GM12878 (cell line): ENCODE measurements at places on chromosomes 6 and 20.

- no peak for DNase-seq
Measured at GRCh38 chr20:58889798-58890517, 37.4 kb downstream of the GNAS start.

DNA sequence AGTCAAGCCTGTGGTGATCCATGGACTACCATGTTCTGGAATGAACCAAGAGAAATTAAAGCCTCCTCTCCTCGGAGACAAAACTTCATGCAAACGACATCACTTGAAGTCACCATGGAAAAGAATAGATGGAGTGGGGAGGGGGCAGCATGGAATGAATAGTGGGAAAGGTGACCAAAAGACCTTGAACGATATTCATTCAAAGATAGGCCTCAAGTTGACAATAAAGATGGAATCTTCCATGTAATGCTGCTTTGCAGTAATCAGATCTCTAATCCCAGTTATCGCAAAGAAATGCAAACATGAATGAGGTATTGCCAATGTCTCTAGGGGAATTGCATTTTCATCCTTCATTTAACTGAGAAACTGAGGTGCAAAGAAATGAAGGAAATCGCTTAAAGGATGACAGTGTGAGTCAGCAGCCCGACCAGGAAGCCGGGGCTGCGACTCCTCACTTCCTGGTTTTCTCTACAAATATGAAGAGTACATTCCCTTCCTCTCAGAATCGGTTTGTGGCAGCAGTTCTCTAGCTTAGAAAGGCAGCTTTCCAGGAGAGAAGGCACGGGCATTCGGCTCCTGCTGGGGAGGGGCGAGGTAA lies 65.6 kb upstream of the RREB1 start:
- DNase-seq, result no peak

DNA sequence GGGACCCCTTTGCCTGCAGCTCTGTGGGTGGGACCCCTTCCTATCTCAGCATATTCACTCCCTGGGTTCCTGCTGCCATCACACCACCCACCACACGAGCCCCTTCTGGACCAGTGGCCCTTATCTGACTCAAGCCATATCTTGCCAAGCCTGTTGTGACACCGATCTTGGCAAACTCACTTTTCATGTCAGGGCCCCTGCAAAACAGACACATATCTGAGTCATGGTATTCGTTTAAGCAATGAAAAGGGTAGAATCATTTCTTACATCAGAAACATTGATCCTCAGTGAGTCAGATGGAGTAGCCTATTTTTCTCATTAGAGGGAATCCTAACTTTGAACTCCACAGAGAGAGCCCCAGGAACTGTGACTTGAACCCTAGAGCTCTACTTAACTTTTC lies 10.6 kb downstream of the RAET1E start:
- no peak for DNase-seq

DNA sequence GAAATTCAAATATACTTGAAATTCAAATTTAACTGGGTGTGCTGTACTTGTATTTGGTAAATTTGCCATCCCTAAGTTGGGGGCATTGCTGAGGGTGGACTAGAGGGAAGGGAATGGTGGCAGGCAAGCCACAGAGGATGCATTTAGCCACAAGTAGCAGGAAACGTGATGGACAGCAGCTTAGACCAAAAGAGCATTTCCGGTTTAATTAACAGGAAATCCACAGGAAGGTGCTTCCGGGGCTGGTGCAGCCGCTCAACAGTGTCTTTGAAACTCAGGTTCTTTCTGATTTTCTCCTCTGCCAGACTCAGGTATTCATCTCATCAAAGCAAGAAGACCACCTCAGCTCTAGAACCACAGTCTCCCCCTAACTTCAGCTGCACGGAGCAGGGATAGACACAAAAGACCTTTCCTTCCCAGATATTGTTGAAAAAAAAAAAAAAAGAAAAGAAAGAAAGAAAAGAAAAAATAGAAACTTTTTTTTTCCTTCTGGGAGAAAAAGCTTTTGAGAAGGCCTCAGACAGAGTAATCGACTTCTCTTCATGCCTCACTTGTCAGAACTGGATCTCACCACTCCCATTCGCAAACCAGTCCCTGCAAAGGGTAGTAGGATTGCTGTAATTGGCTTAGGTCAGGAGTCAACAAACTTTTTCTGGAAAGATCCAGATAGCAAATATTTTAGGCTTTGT lies 8.0 kb upstream of the BCAS1 start:
- no peak for DNase-seq

DNA sequence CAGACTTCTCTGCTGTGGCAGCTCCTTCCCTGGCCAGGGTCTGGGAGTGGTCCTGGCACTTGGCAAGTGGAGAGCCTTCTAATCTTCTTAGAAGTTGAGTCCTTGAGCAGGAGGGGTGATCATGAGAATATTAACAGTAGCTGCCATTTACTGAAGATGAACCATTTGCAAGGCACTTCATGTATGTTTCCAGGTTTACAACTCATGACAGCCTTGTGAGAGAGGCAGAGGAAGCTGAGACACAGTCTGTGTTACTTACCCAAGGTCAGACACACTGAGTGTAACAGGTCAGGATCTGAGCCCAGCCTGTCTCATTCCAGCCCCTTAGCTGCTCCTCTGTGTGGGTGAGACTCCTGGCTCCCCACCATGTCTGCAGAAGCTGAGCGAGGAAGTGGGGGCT lies 45.5 kb upstream of the SRF start:
- no peak for DNase-seq

DNA sequence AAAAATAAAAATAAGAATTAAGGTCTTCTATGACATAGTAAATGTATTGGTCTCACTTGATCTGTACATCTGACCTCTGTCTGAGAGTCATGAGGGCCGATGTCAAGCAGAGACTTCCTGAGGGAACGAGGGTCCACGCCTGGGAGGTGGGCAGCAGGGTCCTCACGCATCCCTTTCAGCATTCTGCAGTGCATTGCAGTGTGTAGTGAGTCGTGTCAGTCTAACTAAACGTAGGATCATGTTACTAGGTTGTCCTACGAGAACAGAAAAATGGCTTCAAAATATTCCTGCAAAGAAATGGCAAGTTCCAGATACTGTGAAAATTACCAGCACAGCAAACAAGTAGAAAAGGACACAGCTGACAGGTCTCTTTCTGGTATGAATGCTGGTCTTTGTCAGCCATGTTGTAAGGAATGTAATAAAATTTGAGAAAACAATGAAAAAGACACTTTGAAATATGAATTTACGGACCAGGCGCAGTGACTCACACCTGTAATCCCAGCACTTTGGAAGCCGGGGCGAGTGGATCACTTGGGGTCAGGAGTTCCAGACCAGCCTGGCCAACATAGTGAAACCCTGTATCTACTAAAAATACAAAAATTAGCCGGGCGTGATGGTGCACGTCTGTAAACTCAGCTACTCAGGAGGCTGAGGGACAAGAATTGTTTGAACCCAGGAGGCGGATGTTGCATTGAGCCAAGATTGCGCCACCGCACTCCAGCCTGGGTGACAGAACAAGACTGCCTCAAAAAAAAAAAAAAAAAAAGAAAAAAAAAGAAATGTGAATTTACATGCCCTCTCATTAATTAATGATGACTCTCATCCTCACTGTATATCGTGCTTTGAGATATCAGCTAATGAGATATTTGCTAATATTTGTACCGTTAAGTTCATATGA lies 2.4 kb upstream of the AHCY start:
- DNase-seq, result no peak

DNA sequence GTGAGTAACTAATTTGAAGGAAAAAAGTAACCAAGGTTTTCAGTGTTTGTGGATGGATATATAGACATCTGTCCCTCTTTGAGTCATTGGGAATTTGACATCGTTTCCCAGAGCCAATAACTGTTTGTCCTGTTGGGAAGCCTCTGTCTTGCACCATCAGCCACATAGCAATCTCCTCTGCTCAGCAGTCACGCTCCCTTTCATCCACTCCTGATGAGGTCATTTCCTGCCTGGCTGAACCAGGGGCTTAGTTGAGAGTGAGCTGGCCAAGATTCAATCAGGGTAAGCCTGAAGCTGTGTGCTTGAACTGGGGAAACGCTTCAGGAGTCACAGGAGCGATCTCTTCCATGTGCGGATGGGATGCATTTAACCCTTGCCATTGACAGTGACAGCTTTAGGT lies 121.5 kb upstream of the FOXQ1 start:
- DNase-seq, result no peak

DNA sequence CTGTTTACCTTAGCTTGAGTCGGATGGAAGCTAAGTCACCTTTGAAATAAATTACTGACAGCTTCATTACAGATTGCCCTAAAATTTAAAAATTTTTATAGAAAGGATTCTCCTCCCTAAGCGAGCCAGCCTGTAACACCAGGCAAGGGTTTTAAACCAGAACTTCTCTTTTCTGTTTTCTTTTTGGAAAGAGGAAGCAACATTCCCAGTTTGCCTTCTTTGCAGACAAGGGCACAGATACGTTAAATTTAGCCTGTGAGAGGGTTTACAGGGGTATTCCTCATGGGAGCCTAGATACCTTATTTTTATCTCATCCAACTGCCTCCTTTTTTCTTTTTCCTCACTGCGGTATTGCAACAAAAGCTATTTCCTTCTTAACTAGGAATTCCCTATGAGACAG lies 45.0 kb downstream of the GNAS start:
- no peak for DNase-seq

GRCh38 chr20:576156-576555 lies 32.6 kb upstream of the CSNK2A1 start:
- DNase-seq, result no peak

DNA sequence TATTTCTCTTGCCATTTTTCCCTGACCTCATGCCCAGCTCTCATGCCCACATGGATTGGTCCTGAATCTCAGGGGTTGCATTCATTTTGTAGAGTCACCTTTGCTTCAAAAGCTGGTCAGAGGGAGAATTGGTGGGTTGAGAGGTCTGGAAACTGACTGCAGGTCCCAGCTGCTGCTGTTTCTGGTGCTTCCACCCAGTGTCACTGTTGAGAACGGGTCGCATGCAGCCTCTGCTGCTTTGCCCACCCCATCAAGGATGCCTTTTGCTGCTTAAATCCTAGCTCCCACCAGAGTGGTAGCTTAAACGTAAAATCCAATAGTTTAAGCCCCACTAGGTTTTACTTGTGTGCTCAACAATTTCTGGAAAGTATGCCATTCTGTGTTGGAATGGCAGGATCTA lies 211.4 kb upstream of the TSHZ2 start:
- no peak for DNase-seq

- no peak for DNase-seq
Measured at GRCh38 chr20:7379621-7380220, 560.5 kb downstream of the HAO1 start.

DNA sequence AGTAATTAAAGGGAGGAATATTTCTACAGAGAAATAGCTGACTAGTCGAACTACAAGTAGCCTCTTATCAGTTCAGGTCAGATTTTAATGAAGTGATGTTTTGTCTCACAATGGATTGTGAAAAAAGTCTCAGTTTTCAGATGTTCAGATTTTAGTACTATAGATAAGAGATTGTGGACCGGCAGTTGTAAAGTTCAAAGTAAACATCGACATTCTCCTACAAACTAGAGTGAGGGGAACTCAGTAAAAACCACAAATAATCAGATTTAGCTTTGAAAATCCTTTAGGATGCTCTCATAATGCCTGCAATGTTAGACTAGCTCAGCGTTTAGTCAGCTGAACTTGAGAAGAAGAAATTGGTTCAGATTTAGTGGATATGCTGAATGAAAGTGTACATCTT lies 39.9 kb downstream of the RCAN2 start:
- DNase-seq, result no peak

DNA sequence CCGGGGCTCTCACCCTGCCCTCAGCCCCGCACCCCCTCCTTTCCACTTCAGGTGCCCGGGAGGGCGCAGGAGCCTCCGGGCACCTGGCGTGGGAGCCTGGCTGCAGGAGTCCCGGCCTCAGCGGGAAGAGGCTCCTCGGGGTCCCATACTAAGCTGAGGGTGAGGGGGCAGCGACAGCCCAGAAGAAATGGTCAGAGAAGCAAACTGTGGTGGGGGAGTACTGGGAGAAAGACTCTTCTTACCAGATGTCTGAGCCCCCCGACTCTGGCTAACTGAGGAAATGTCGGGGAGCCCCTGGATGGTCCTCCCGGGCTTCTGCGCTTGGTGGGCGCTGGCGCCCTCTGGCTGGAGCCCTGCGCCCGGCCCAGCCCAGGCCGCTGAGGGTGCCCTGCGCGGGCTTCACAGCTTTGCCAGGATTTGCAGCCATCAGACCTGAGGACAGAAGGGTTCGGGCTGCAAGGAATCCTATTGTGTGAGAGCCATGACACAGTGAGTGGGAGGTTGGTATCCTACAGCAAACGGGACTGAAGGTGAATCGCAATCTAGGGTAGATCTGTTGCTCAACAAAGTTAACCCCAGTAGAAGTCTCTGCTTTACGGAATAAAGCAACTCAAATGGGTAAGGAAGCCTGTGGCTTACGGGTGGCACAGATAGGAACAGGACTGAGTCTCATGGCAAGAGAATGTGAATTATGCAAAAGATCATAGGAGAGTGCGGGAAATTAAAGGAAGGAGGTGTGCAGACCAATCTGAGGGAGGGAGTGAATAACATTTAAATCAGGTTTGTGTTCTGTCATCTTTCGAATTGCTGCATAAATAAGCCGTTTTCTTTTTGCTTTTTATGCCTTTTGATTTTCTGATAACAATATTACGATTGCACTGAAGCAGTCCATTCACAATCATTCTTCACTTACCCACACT lies 639 bp upstream of the RCAN2 start:
- no peak for DNase-seq

- DNase-seq, result no peak
Measured at GRCh38 chr6:158715330-158716311, 65.8 kb downstream of the SYTL3 start.

- DNase-seq, result no peak
Measured at GRCh38 chr6:141475259-141475658, 657.5 kb upstream of the GJE1 start.

DNA sequence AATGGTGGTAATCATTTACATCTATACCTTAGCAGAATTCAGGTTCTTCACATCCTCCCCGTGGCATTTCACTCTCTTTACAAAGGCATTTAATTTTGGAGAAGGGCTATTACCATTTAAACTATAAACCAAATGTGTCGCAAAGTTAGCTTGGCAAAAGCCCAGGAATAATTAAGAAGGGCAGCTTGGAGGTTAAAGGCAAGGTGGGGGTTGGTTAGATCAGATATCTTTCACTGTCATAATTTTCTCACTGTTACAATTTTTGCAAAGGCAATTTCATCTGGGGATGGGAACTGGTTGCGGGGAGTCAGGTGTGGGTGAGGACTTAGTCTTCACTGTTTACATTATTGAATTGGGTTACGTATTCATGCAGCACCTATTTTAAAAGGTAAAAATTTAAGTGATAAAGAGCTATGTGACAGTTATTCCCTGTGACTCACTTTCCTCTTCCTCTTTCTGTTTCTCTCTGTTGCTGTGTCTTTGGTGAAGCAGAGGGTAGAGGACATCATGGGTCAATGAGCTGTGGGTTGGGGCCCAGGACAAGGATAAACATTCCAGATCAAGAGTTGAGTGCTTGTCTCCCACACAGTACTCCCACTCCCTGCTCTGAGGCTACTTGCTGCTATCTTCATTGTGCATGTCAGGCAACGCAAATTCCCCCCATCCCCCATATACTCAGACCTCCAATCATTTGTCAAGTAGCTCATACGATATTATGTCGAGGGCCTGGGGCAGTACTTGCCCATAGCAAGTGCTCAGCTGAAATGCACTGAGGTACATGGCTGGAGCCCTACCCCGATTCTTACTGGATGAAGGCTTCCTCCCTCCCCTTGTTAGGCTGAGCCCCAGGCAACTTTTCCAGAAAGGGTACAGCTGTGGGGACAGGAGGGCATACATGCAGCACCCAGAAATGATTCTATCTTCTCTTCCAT lies 223.1 kb upstream of the MYLIP start:
- no peak for DNase-seq
